ENCODE measurements at places on chromosomes 6 and 20.

GRCh38 chr20:40997116-40997515, 31.5 kb upstream of the TOP1 start:
- DNase-seq: no peak

DNA sequence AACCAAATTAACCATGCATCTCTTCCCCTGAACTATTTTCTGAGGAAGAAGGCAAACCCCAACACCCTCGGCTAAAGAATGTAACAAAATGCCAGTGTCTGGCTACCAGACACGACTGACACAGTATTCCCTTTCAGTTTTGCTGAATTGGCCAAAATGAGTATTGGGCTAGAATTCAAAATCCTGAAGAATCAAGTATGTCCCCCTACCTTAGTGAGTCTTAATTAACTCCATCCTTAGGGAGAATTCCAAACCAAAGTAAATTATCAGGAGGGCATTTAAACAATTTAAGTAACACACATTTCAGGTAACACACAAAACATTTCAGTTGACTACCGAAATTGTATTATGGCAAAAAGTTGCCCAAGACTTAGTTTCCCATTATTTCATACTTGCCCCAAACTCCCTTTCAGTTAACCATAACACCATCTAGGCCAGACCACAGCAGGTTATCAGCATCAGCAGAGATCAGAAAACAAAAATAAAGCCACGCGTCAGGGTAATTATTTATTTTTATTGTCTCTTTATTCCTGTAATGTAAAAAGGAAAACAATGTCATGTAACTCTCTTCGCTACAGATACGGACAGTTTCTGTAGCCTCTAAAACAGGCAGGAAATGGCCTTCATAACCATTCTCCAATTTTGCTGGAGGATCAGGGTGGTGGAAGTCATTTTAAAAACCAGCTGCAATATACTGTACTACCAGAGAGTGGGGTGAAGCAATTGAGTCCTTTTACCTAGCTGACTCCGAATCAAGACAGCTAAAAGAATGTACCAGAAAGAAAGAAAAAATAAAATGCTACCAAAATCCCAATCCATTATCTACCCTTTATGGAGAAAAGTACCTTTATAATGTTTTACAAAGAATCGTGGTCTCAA, 1.9 kb downstream of the SNX5 start:
- DNase-seq: no peak

DNA sequence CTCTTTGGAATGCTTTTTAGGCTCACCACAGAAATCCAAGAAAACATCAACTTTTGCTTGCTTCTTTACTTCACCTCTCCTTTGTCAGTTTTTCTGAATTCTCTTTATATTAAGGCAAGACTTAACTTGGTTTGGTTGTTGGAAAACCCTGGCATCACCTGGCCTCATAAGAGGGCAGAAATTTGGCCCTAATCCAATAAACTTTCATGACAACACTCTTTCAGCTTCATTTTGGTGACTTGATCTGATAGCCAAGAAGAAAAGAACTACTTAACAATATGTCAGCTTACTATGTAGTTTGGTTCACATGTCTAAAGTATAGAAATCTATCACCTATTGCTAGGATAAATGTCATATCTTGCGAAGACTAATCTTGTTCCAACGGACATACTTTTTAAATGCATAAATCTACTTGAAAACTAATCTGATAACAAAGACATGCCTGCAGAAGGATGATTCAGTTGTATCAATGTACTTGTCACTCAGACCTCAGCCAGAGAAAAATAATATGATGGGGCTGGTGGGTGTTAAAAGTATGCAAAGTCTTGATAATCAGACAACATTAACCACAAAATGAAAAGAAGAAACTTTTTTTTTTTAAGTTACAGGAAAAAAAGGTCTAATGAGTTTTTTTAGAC, 19.3 kb upstream of the HBS1L start:
- no peak for DNase-seq

- DNase-seq: peak; percentile 49
Measured at GRCh38 chr20:57092112-57092899, 174.1 kb downstream of the BMP7 start.

GRCh38 chr6:133099573-133099972, 141.6 kb upstream of the EYA4 start:
- DNase-seq: no peak

DNA sequence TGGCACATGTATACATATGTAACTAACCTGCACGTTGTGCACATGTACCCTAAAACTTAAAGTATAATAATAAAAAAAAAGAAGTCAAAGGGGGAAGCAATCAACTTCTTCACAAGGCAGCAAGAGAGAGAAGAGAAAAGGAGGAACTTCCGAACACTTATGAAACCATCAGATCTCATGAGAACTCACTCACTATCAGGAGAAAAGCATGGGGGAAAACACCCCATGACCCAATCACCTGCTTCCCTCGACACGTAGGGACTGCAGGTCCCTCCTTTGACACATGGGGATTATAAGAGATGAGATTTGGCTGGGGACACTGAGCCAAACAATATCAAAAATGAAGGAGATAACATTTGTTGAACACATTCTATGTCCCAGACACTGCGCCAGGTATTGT, 94.8 kb upstream of the PHACTR1 start:
- DNase-seq: no peak

GRCh38 chr6:105991561-105992314, 94.4 kb upstream of the PRDM1 start:
- no peak for DNase-seq

DNA sequence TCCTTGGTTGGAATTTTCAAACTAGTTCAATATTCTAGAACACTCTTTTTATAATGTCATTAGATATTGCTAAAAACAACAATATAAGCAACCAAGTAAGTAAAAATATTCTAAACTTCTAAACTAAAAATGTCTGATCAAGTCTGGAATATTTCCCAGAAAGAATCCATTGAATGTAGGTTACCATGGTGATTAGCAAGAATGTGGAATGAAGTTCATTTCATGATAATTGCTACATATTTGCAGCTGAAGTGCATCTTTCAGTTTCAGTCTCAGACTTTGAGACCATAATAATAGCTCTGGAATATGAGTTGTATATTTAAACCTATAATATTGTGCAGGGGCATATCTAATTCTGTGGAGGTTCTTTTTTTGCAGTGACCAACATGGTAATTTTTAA, 61.0 kb upstream of the NKAIN2 start:
- DNase-seq: no peak

DNA sequence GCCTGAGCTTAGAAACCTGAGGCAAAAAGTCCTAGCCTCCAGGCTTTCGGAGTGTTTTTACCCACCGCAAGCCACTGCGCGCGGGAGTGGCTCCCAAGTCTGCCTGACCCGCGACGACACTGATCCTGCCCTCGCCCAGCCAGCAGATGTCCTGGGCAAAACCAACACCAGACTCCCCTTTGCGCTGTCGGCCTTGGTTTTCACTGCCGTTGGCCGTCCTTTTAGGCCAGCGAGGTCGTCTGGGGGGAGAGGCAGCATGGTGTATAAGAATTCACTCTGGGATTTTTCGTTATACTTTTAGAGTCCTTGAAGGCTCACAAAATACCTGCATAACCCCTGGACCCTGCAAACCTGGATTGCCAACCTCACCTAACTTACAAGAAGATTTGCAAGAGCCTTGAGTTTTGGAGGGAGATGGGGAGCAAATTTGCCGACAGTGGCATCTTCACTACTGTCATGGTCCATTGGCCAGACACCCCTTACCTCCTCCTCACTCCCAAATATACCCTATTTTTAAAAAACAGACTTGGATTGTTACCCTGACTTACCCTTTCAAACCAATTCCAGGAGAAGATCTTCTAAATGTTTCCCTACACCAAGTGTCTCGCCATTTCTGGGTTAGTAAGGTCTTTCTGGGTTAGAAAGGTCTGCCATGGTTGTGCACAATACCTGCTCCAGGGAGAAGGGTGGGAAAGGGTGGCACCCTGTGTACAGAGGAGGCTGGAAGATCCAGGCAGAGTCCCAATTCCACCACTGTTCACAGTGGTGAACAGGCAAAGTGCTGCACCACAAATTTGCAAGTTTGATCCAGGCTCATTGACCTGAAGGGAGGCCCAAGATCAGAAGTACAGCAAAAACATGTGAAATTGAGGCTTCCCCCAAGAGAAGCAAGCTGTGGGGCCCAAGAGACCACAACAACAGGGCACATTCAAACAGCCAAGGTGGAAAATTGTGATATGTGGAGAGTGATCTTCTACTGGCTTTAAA, 4.4 kb downstream of the FOXA2 start:
- no peak for DNase-seq

- DNase-seq: no peak
Measured at GRCh38 chr6:118350881-118351430, 197.1 kb upstream of the PLN start.

DNA sequence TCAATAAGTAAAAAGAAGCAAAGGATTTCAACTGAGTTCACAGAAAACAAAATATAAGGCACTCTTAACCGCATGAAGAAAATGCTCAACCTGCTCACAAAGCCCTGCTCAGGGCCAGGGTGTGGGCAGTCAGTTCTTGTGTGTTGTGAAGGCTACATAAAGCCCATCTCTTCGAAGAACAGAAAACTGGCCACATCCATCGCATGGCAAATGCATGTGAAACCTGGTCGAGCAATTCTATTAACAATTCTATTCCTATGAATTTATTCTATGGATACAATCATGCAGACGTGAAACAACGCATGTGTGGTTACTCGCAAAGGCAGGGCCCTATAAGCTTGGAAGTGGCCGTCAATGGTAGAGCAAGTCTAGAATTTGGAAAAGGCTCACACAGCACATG, 110.5 kb downstream of the PSMB1 start:
- DNase-seq: no peak

DNA sequence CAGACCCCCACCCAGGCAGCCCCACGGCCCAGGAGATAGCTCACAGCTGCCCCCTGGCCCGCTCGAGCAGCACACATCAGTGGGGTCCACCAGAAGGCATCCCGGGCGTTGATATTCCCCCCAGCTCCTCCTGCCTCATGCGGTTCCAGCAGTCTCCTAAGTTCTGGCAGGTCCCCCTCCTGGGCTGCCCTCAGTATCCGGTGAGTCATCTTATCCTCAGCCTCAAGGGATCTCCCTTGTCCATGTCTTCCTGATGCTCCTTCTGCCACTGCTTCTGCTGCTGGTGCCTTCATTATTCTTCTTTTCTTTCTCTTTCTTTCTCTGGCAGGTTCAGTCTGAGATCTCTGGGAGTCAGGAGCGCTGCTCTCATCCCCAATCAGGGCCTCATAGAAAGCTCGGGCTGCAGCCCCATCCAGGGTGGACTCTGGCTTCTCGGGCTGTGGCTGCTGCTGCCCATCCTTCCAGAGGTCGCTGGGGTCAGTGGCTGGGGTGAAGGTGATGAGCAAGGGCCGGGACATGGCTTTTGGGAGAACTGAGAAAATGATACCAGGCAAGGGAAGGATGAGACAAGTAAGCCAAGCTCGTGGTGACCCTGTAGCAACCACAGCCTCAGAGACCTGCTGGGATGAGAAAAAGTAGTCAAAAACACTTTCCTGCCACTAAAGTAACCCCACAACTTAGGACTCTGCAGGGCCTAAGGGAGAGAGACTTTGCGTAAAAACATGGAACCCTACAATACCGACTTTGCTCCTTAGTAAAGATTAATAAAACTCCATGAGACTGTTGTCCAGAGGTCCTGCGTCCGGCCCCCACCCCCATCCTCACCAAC, 622 bp downstream of the GPANK1 start:
- DNase-seq: no peak

DNA sequence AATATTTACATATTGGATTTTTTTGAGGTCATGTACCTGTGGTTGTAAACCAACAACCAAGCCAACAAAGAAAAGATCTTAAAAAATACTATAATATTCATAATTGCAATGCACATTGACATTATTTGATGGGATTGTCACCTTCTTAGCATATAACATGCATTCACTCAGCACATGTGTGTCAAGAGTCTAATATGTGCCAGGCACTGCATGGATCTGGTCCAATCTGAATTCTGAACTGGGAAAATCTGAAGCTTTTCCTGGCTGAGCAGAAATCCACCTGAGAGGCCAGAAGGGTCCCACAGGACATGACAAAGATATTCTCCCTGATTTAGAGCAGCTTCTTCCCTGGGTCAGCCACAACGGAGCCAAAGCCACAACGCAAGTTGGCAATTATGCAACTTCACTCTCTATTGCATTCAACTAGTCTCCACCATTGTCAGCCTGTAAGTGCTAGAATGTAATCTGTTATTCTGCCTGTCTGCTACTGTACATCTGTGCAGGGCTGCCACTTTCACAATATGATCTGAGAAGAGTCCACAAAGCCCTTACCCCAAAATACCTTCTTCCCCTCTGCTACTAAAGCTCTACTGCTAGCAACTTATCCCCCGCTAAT, 17.0 kb upstream of the DDO start:
- DNase-seq: no peak

- DNase-seq: no peak
Measured at GRCh38 chr6:146590492-146590891, 8.3 kb upstream of the ADGB start.

- no peak for DNase-seq
Measured at GRCh38 chr6:17813542-17813941, 106.8 kb upstream of the NUP153 start.

DNA sequence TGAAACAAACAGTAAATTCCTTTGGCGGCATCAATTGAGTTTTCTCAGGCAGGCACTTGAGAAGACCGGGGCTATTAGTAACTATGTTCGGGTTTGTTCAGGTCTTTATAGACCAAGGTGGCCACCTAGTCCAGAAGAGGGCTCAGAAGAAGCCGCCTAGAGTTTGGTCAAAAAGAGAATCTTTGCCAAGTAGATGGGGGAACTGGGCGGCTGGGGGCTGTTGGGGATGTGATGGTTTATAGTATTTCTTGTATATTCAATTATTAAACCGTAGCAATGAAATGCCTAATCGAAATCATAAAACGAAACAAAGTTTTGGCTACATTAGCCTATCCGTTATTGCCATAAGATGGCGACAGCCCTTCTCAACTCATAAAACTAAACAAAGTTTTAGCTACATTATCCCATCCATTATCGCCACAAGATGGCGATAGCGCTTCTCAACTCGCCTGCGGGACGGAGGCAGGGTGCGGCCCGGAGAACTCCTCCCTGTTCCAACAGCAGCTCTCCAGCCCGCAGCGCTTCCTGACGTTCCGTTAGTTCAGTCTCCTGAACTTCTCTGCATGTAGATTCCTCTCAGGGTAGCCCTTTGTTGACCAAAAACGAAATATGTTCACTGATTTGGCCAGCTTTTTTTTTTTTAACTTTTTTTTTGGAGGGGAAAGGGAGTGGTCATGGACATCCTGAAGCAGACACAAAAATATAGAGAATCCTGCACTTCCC, 120.5 kb upstream of the PRSS16 start:
- DNase-seq: peak; percentile 85

DNA sequence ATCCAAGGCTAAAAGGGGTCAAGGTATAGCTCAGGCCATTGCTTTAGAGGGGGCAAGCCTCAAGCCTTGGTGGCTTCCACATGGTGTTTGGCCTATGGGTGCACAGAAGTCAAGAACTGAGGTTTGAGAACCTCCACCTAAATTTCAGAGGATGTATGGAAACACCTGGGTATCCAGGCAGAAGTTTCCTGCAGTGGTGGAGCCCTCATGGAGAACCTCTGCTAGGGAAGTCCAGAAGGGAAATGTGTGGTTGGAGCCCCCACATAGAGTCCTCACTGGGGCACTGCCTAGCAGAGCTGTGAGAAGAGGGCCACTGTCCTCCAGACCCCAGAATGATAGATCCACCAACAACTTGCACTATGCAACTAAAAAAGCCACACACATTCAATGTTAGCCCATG, 678.7 kb upstream of the ADGRB3 start:
- no peak for DNase-seq

- no peak for DNase-seq
Measured at GRCh38 chr6:21780679-21781078, 187.1 kb downstream of the SOX4 start.

Measured in left ventricle myocardium inferior (tissue), 1 donor.